Body of pancreas (tissue), 4 donors: ENCODE measurements at places on chromosomes 2 and 18.

DNA sequence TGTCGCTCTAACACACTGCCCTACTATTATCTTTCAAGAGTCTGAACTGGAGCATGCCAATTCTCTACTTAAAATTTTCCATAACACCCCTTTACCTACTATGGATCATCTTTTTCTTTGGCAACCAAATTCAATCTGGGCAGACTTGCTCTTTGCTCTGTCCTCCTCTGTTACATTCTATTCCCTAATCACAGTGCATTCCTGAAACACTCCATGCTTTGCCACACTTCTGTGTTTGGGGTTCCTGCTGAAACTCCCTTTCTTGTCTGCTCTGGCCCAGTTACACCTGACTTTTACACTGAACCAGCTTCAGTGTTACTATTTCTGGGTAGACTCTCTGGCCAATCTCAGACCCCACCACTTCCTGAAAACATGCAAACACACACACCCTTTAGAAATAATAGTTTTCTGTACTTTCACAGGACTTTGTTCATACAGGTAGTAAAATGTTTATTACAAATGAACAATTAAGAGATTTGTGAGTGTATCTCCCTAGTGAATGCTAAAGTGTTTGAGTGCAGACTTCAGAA, 119.9 kb upstream of the DCC start:
- DNase-seq: no peak

GRCh38 chr2:65368468-65368867, 63.9 kb downstream of the SPRED2 start:
- no peak for DNase-seq

GRCh38 chr2:12539776-12540562, 176.8 kb upstream of the TRIB2 start:
- no peak for DNase-seq

GRCh38 chr2:138829326-138829919, 49.2 kb upstream of the NXPH2 start:
- DNase-seq: peak; percentile 35

DNA sequence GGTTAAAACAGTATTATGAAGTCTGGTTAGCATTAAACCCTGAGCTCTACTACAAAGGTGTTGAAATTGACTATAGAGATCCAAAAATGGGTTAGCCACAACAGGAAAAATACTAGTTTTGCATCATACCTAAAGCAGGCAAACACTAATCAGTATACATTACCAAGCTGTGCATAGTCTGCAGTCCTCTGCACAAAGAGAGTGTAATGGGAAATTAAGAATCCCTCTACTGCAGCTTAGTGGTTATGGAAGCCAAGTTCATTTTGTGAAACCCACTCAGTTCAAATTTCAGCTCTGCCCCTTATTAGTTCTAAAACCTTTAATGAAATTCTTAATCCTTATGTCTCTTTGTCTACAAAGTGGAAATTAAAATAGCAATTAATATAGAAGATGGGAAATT, 192.1 kb downstream of the MBD2 start:
- no peak for DNase-seq

DNA sequence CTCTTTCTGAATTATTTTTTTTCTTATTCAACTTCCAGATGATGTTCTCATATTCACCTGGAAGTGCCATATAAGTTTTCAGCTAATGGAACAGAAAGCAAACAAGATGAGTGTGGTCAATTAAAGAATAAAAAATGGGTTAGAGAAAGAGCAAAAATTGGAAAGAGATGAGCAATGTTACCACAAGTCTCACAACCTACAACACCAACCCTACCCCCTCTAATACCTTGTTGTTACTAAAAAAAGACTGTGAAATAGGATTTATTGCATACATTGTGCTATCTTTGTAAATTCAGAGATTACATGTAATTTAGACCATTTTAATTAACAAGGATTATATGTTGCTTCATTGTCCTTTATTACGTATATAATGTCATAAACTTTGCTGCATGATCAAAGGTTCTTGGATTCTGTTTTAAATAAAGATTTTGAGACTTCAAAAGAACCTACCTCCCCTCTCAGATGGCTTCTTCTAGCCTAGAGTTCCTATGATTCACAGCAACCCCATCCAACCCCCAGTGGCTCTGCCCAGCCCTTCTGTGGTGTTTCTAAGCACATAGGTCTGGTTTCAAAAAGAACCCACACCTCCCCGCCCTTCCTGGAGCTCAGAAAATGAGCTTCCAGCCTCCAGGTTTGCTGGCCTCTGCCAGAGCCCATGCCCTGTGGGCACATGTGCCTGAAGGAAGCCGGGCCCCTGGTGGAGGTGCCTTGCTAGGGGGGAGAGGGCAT, 24.7 kb downstream of the LGALSL start:
- no peak for DNase-seq

DNA sequence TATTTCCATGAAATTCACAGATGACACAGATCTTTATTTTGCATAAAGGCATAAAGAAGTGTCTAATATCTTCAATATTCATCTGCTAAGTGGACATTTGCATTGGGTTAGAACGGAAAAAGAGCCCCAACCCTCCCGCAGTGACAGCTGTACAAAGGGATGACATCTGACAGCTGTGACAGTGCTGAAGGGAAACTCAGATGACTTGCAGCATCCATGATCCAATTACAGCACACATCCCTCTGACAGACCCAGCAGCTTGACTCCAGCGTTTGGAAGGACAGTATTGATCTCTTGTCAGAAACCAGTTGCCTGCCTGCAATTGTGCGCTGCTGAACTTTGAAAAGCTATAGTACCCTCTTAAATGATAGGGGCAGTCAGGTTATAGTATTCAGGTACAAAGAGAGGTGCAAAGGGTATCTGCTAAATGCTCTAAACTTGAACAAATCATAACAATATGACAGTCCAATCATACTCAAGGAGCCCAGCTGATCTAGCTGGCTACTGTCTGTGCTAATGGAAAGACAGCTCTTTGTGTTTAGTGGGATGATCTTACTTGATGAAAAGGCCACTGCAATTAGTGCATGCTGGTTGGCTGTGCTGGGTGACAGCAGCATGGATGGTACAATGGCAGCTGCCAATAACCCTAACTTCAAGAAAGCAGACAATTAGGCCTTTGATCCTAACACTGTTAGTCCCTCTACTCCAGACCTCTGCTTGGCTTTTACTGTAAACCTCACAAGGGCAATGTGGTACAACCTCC, 599.2 kb downstream of the NR4A2 start:
- no peak for DNase-seq

DNA sequence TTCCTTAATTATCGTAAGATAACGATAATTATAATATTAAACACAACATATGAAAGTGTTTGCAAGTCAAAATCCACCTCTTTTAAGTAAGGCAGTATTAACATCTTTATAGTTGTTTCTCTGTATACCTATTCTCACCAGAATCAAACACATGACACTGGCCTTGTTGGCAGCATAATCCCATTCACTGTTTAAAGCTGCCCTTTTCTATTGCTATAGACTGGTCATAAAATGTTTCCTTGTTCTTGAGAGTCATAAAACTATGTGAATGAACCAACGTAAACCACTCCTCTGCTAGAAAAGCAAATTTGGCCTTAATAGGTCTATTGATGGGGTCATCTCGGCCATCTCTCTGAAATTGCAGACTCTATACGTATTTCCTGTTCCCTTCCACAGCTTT, 293.1 kb downstream of the SLC8A1 start:
- no peak for DNase-seq

DNA sequence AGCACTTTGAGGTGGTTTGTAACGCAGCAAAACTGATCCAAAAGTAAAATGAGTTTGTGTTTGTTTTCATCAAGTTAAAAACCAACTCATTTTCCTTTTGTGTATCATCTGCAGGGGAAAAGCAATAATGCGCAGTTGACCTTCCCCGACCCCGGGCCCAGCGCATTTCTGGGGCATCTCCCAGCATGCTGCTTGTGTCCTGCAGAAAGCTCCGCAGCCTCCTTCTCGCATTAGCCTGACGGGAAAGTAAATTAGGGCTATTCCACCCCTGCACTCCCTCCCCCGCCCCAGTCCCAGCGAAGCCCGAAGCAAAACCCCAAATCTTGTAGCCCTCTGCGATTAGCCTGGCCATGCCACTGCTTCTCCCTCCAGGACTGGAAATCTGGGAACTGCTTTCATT, 82.0 kb upstream of the PPM1B start:
- DNase-seq: no peak

- DNase-seq: no peak
Observed at GRCh38 chr2:126494593-126494992, 161.4 kb upstream of the GYPC start.

DNA sequence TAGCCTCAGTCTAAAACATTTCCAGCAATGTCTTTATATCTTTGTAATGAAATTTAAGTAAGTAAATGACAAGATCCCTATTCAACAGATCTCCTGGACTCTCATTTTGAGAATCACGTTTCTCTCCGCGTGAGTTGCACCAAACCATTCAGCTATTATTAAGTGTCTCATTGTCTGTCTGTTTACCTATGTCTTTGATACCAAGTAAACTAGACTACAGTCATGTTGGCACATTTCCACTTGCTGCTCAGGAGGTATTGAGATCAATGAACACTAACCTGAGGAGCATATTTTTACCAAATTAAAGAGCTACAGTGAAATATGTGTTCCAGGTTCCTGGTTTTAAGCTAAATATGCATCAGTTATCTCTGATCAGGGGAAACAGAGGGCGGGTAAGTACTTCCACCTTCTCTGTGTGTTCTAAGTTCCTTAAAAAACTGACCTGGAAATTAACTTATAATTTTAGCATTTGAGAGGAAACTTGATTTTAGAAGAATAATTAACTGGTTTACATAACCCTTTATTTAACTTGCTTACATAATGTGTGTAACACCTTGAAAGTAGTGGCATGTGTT, 125.8 kb downstream of the OSBPL6 start:
- no peak for DNase-seq

DNA sequence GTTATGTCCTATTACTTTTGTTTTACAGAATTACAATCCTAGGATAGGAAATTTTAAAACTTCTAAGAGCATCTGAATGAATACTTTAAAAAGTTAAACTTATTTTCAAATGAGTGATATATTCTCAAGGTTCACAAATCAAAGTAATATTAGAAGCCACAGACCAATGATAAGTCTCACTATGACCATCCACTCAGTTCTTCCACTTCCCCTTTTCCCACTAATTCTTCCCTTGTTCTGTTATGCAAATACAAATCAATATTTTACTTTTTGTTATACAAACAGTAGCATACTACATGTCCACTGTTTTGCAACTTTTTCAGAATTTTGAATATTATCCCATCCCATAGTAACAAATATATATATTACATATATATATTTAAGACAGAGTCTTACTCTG, 20.2 kb downstream of the USP37 start:
- DNase-seq: no peak

DNA sequence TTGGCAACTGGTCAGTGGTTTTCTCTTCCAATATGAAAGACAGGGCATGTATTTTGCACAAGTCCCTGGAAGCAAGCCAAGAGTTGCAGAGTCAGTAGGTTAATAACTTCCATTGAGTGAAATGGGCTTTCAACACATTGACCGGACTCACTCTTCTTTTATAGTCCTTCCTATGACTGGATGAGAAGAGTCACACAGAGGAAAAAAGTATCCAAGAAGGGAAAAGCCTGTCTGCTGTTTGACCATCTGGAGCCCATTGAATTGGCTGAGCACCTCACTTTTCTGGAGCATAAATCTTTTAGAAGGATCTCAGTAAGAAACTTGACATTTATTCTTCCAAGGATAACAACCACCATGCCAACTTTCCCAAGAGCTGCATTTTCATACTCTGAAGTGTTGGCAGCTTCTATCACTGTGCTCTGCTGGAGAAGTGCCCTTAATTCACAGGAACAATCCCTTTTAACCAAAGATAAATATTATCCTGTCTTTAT, 45.4 kb downstream of the RASGRP3 start:
- DNase-seq: peak; percentile 6

GRCh38 chr2:214966420-214966819, 156.9 kb upstream of the BARD1 start:
- DNase-seq: no peak

DNA sequence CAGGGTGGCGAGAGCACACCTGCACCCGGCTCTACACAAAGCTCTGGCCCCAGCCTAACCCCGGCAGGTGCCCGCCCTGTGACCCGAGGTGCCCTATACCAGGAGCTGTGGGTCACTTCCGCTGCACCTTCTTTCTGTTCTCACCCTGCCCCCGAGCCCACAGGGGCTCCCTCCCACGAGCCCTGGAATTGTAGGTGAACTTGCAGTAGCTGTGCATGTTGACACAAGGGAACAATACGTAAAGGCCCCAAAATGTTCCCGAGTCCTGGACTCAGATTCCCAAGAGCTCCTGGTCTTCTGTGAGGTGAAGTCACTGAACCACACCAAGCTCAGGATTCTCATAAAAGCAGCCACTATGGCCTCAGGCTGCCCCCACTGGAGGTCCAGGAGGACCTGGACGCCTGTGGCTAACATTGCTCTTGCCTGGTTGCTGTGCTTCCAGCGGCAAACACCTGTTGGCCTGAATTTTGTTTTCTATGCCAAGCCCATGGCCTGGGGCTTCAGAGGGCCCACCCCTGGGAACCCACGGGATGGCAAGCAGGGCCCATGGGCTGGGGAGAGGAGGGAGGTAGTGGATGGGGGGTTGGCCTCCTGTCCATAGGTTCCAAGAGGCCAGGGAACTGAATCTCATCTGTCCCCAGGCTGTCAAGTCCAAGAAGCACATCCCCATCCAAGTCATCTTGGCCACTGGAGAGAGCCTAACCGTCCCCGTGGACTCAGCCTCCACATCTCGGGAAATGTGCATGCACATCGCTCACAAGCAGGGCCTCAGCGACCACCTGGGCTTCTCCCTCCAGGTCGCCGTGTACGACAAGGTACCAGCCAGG, 23.2 kb upstream of the GPR17 start:
- DNase-seq: peak; percentile 10

DNA sequence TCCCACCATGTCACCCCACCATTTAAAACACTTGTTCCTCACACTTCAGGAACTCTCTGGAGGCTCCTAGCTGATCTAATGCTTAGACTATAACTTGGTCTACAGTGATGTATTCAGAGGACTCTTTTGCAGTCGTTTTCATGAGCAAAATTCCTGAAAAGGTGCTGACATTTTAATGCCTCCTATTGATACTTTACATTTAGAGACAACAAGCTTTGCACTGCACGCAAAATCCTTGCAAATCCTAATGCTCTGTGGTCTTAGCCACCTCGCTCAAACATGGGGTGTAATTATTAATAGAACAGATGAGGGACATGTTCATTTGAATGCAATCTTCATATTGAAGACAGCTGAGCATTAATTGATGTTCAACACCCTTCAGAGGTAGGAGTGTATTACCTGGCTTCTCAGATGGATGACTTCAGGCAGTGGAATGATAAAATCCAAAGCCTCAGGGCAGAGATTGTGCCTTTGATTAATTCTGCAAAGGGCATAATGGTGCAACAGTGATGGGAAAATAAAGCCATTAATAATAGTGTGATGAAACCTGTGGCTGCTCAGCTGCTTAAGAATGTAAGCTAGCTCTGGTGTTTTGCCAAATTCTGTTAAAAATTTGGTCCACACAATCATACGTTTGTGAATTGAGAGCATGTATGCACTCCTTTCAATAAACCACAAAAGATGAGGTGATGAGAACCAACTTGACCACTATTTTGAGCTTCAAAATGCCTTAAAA, 5.4 kb downstream of the CTAGE1 start:
- no peak for DNase-seq
